ENCODE measurements at places on chromosomes 12 and 14. TPM values are rescaled to one million over a fixed set of nuclear protein-coding genes. Genes with fewer than 3 reads are reported as not detected.

DNA sequence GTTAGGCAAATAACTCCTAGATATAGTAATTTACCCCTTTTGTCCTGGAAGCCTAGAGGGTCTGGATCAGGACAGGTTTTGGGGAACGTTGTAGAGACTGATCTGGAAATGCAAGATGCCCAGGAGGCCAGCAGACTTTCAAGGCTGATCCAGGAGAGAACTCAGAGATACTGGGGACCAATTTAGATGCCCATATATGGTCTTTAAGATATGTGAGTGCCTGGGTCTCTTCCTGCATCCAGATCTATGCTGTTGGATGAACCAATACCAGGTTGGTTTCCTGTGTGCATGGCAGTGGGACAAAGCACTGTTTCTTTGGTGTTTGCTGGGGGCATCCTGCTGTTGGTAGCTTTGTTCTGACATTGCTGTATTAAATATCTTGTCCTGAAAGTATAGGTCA, 5.4 kb downstream of the ERG28 start:
- no peak for DNase-seq

Gene POTEG
- not detected for total RNA-seq

Gene KLRF2
- not detected for total RNA-seq

Gene CPNE6
- total RNA-seq: not detected

GRCh38 chr12:104583301-104583700, 126.6 kb downstream of the CHST11 start:
- DNase-seq: no peak

DNA sequence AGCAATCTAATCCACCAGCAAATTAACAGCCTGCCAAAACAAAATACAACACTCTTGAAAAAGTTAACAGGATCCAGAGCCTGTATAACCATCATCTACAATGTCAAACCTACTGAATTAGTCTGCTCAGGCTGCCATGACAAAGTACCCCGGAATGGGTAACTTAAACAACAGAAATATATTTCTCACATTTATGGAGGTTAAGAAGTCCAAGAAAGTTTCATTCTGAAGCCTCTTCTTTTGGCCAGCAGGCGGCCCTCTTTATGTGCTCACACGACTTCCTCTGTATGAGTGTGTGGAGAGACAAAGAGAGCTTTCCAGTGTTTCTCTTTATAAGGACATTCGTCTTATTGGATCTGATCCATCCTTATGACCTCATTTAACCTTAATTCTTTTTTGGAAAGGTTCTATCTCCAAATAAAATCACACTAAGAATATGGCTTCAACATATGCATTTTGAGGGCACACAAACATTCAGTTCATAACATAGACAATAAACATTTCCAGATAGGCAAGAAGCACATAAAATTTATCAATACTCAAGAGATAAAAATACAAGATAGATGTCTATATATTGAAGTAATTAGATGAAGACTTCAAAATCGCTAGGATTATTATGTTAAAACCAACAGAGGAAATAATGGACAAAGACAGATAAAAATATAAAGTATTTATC, 5.9 kb upstream of the RERG start:
- DNase-seq: peak; percentile 15

Gene KRT5
- total RNA-seq: 0.66 TPM

GRCh38 chr14:100321473-100322137, 1.5 kb upstream of the SLC25A47 start:
- no peak for DNase-seq

Gene SDSL
- 10.3 TPM for total RNA-seq

- peak; percentile 85 for DNase-seq
Observed at GRCh38 chr12:95623554-95624170, 72.4 kb upstream of the USP44 start.

DNA sequence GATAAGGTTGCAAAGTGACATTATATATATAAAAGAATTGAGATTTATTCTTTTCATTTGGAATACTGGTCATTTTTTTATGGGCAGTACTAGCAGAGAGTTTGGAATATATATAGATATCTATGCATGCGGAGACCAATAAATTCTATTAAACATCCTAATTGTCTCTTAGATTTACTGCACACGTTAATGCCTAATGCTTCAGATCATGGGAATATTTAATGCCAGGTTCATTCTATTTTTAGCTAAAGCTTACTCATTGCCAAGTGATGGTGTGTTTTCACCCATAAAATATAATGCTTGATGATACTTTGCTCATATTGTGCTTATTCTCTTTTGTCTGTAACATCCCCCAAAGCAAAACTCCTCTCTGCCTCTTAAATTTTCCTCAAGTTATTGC, 264.4 kb downstream of the TMEM117 start:
- no peak for DNase-seq

Gene OTUB2
- 0.53 TPM for total RNA-seq

- DNase-seq: no peak
Observed at GRCh38 chr14:102195446-102195845, 55.7 kb downstream of the WDR20 start.

DNA sequence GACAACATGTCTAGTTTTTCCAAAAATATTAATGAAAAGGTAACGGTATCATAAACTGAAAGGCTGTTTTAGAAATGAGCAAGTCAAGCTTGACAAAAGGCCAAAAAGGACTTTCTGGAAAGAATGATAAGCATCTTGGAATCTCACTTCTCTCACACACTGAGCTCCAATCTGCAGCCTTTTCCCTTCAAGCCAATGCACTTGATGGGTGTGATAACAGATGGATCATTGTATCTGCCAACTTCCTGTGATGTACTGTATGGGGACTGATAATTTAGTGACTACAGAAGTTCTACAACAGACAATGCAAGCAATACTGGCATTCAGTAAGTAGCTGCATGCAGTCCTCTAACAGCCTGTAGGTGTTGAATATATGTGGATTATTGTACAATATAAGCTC, 147.1 kb downstream of the MED13L start:
- DNase-seq: no peak

Gene AQP2
- not detected for total RNA-seq

Gene TROAP
- 19.6 TPM for total RNA-seq

DNA sequence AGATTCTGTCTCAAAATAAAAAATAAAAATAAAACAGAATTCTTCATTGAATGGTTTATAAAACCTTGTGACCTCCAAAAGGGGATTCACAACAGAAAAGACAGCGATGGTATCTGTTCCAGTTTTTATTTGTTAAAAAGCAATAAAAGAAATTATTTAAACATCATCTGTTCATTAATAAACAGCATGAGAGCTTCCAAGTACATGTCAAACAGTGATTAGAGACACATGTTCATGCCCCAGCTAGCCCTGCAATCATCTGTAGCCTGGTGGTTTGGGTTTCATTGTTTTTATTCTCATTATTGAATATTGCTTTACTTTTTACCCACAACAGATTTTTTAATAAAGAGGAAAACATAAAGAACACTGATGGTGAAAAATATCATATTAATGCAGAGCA, 173.3 kb downstream of the ANO2 start:
- DNase-seq: no peak

Gene BDKRB1
- total RNA-seq: not detected

DNA sequence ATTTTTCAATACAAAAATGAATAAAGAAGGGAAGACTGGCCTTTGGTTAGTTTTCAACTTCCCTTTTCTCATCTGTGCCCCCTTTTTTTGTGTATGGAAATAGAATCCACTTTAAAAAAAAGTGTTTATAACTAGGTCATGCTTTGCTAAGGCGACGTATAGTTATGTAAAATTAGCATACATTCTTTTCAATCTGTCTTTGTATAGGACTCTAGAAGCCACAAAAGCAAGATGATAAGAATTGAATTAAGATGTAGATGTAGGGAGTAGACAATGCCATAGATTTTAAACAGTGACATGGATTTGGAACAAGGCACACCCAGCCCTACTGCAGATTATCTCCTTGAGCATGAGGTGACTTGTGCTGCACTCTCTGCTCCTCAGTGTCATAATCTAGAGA, 354.3 kb downstream of the TMTC2 start:
- no peak for DNase-seq

Gene STYK1
- total RNA-seq: 21.8 TPM

- no peak for DNase-seq
Observed at GRCh38 chr14:101075801-101076413, 172.4 kb upstream of the RTL1 start.

DNA sequence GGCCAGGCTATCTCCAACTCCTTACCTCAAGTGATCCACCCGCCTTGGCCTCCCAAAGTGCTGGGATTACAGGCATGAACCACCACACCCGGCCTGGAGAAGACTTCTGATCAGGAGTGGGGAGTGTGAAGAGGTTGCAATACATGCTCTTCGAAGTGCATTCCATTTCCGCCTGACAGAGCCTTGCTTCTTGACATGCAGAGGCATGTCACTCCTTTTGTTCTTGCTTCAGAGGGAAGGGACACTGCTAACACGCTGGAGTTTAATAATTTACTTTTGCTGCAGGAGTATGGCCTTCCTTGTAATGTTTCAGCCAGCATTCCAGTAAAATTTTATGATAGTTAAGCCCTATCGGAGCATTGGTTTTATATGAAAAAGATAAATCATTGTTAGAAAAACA, 74.9 kb downstream of the SLC25A47 start:
- no peak for DNase-seq

DNA sequence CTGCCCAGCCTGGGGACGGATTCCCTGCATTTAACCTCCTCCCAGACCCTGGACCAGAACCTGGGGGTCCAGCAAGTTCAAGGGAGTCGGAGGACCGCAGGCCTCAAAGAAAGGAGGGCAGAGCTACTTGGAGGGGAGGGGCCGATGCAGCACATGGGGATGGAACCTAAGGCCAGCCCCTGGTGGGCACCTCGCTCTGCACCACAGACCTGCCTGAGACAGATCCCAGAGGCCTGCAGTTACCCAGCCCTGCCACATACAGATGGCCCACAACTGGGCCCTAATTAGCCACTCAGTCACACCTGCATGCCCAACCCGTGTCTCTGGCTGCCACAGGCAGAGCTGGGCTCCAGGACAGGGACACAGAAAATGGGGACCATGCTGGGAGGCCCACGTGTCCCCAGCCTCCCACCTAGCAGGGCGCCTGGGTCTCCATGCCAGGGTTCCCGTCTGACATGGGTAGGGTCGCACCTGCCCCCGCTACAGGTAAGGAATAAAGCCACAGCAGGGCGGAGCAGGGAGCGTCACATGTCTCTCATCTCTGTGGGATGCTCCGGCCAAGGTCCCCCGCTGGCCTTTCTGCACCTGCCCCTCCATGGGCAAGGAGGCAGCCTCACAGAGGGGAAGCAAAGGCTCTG, 16.7 kb downstream of the AKT1 start:
- DNase-seq: no peak

Gene HOXC12
- total RNA-seq: not detected

GRCh38 chr12:66605293-66605692, 73.6 kb downstream of the GRIP1 start:
- no peak for DNase-seq

DNA sequence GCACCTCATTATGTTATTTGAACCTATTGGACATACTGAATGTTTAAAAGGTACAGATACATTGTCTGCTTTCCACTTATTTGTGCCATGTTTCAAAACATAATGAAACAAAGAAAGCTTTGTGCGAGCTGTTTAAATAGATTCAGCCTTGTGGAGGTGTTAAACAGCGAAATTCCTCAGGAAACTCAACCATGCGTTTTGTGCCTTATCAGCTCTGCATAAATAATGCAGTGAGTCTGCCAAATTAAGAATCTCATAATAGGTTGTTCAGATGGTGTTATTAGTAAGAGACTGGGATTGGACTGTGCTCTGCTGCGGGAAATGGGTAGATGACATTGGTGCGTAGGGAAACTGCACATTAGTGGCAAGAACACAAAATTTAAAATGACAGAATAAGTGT, 163.7 kb upstream of the CLEC14A start:
- no peak for DNase-seq

DNA sequence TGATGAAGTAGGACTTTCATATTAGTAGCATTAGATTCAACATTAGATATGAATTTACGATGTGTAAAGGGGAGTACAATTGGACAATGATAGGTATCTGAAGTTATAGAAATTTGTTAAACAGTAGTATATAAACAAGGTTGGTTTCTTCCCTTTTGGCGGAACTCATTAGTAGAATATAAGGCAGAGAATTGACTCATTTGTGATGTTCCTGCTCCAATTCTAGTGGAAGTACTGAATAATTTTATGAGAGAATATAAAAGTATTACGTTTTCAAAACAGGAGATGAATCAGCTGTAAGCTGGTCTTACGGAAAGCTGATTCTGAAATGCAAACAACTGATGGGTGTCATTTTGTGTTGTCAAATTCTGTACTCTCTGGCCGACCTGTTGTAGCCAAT, 13.4 kb downstream of the ZC3H14 start:
- no peak for DNase-seq

DNA sequence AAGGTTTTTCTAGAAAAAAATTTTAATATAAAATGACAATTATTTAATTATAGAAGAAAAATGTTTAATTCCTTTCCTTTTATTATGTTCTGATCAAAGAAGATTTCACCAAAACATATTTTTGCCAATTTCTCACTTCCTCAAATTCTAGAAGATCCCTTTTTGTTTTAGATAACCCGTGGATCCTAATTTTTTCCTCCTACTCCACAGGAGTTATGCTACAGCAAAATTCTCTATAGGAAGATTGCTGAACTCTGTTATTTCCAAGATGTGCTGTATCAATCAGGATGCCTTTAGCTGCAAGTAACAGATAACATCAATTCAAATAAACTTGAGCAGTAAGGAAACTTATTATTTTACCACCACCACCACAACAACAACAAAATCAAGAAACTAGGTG, 3.8 kb upstream of the SNX6 start:
- no peak for DNase-seq

GRCh38 chr12:116126610-116127009, 150.9 kb downstream of the MED13L start:
- no peak for DNase-seq

DNA sequence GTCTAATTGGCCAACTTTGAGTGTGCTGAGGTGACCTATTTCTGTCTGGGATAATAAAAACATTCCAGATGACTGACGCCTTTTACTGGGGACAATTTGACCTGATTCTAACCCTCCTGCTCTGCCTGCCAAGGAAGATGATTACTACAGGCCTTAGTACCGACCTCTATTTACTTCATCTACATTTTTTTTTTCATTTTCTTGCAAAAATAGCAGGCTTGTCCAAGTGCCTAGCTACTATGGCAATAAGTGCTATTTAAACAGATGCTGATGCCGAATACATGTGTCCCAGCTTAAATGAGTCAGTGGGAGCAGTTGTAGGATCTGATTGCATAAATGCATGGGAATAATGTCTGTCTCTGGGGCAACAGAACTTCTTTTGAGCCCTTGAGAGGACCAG, 254.3 kb downstream of the RGS6 start:
- no peak for DNase-seq

Gene COX8C
- total RNA-seq: not detected

GRCh38 chr12:79997096-79997791, 62.3 kb upstream of the PPP1R12A start:
- DNase-seq: no peak

Gene A2M
- total RNA-seq: 1.4 TPM

DNA sequence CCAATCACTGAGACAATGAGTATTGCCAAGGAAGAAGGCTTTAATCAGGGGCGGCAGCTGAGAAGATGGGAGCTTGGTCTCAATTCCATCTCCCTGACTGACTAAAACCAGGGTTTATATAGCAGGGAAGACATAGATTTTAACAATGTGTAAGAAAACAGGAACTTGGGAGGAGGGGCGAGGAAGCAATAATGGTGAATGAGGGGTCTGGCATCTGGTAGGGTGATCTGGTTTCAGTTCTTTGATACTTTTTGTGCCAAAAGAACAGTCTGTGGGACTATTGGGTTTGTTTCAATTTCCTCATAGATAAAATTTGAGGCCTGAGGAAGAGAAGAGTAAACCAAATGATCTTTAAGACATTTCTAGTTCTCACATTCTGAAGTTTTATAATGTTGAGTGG, 49.2 kb downstream of the FUT8 start:
- no peak for DNase-seq

- DNase-seq: no peak
Observed at GRCh38 chr14:104293851-104294627, 155.7 kb downstream of the KIF26A start.

Measured in pulmonary artery endothelial cell (primary cell).